ENCODE measurements at places on chromosomes 2 and 18. TPM values are rescaled to one million over a fixed set of nuclear protein-coding genes. Genes with fewer than 3 reads are reported as not detected.
A peak's percentile ranks its signal among the peaks of the same experiment; 100 is the strongest.

- DNase-seq = no peak
These were observed 71.3 kb downstream of the SMC6 start for GRCh38 chr2:17682098-17682857.

DNA sequence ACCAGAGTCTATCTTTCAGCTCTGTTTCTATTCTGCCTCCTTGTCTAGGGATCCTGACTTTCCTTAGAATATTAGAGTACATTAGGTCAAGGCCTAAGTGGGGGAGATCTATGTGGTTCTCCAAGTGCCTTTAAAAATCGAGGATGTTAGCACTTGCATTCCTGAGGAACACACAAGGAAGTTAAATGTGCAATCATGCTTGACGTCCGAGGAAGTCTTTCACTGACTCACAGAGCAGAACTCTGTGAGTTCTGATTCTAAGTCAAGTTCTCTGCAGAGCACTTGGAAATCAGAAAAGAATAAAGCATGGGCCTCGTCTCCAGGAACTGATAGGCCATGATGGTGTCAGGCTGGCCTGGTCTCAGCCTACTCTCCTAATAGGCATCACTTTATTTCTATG, 17.2 kb downstream of the FHOD3 start:
- no peak for DNase-seq

The HAUS1 gene
- 5.5 TPM for total RNA-seq

The ACSL3 gene
- total RNA-seq = 50.8 TPM

DNA sequence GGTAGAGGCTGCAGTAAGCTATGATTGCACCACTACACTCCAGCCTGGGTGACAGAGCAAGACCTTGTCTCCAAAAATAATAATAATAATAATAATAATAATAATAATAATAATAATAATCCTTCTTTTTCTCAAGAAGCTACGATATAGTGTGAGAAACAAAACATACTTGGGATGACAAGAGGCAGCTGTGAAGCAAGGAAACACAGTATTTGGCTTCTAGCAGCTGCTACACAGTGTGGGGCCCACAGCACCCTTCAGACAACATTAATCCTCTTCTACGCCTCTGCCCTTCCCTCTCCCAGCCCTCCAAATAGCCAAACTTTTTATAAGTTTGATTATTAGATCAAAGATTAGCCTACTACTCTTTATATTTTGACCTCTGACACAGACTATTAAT, 62.2 kb downstream of the MYOM1 start:
- no peak for DNase-seq

DNA sequence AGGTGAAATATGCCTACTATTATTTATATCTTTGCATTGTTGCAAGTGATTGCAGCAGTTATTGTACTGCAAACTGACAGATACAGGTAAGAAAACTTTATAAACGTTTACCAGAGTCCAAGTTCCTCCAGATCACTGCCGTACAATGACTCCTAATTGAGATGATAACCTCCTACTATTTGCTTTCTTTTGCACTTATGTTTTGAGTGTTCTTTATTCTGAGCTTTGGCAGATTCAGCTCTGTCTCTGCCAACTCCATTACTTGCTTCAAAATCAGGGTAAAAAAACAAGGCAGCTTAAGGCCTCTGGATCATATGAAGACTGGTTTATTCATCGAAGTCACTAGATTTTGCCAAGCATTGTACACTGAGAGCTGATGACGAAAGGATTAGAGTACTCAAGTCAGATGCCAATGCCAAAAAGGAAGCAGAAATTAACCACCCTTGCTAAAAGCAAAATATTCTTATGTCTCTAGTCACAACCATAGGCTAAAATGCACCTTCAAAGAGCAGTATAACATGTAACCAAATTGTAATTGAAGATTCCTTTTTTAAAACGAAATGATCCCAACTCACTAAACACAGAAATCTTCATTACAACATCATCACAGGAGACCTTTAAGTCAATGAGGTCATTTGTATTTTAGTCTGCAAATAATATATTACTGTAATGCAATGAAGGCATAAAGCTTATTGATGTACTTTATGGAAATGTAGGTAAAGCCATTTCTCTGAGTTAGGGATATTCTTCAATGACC, 10.5 kb upstream of the IKZF2 start:
- DNase-seq = no peak

- DNase-seq = peak; percentile 76
These were observed 925 bp downstream of the SESTD1 start for GRCh38 chr2:179263446-179264367.

DNA sequence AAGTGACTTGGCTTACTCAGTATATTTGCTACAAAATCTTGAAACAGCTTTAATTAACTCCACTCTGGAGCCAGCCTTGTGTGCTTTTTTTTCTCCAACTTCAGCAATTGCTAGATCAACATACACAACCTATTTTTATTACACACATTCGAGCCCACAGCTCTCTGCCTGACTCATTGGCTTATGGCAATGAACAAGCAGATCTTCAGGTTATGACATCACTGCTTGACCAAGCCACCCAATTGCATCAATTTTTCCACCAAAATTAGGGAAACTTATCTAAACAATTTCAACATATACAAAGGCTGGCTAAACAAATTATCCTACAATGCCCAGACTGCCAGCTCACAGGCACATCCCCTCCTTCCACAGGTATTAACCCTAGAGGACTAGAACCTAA, 39.6 kb upstream of the PDK1 start:
- DNase-seq = no peak
